ENCODE measurements at places on chromosomes 7 and 10.

GRCh38 chr7:108404509-108405420, 51.5 kb downstream of the NRCAM start:
- no peak for DNase-seq

GRCh38 chr7:91348711-91349110, 84.5 kb downstream of the FZD1 start:
- no peak for DNase-seq

DNA sequence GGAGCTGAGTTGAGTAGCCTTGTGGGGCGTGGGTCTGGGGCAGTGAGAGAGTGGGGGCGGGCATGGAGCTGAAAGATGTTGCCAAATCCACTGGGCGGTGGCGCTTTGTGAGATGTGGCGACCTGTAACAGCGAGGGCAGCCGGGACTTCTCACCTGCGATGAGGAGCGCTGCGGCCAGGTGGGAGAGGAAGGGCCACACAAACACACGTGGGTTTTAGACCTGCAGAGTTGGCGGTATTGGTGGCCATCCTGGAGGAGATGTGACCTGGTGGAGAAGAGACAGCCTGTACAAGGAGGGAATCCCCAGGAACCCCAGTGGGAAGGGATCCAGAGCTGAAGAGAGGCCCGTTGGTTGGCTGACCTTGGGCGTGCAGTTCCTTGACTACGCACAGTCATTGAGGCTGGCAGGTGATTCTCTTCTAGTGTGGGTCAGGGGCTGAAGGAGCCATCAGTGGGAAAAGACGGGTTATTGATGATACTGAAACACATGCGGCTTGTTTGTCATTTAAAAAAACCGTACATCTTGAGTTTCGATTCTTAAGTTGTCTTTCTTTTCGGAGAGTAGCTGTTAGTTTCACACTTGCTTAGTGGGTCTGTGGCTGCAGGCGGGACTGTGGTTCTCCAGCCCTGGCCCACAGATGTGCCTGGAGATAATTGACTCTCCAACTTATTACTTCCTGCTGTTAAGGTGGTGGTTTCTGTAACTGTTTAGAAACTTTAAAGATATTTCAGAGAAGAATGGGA, 2.4 kb downstream of the CHST12 start:
- peak; percentile 71 for DNase-seq

GRCh38 chr10:43252783-43253341, 14.0 kb downstream of the RASGEF1A start:
- no peak for DNase-seq

DNA sequence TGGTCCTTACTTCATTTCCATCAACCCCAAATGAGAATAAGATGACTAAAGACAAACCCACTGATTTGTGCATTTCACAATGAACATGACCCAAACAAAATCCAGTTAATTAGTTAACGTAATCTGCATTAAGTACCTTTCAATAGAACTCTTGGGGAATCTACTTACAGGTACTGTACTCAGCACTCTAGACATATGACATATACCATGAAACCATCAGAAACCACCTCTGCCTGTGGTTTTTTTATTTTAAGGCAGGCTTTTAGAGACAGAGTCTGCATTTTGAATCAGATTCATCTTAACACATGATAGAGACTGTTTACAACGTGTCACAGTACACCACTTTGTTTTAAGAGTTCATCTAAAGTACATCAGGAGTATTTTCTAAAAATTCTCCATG, 168.4 kb downstream of the BTAF1 start:
- DNase-seq, result no peak
